GM12878 (cell line): ENCODE measurements at places on chromosomes 1 and 21. TPM values are rescaled to one million over a fixed set of nuclear protein-coding genes. Genes with fewer than 3 reads are reported as not detected.

GRCh38 chr1:167510244-167510643, 8.1 kb downstream of the CD247 start:
- H3K4me1 ChIP-seq, result no peaks in the 10 kb centered on the region
- no peaks in the 10 kb centered on the region; the same call in 1 of the 2 replicates for H3K27me3 ChIP-seq
- no peaks in the 10 kb centered on the region for H3K36me3 ChIP-seq
- H3K27ac ChIP-seq, result no peak overlapping the region
- DNase-seq, result no peak
- H3K4me3 ChIP-seq, result no peak overlapping the region

GRCh38 chr1:85464497-85465098, 361 bp downstream of the DDAH1 start:
- no peaks in the 10 kb centered on the region for H3K4me1 ChIP-seq
- peaks cover 15% of the 10 kb centered on the region for H3K27me3 ChIP-seq
- H3K27ac ChIP-seq, result no peak overlapping the region
- no peak for DNase-seq

GRCh38 chr1:230110971-230111370, 43.9 kb downstream of the GALNT2 start:
- DNase-seq, result no peak
- H3K27ac ChIP-seq, result no peak overlapping the region
- peaks cover 4% of the 10 kb centered on the region for H3K36me3 ChIP-seq
- H3K27me3 ChIP-seq, result no peaks in the 10 kb centered on the region
- peaks cover 48% of the 10 kb centered on the region for H3K4me1 ChIP-seq
- no peak overlapping the region for H3K4me3 ChIP-seq

- no peak overlapping the region for H3K27ac ChIP-seq
- no peak overlapping the region for H3K4me3 ChIP-seq
- no peaks in the 10 kb centered on the region for H3K4me1 ChIP-seq
- no peak for DNase-seq
- no peaks in the 10 kb centered on the region for H3K36me3 ChIP-seq
Measured at GRCh38 chr1:222522105-222522915, 25.6 kb downstream of the HHIPL2 start.

The EPHA2 gene
- total RNA-seq, result 0.32 and 0.51 TPM in 2 replicates

The TTC22 gene
- total RNA-seq, result 4.2 and 5.1 TPM in 2 replicates

DNA sequence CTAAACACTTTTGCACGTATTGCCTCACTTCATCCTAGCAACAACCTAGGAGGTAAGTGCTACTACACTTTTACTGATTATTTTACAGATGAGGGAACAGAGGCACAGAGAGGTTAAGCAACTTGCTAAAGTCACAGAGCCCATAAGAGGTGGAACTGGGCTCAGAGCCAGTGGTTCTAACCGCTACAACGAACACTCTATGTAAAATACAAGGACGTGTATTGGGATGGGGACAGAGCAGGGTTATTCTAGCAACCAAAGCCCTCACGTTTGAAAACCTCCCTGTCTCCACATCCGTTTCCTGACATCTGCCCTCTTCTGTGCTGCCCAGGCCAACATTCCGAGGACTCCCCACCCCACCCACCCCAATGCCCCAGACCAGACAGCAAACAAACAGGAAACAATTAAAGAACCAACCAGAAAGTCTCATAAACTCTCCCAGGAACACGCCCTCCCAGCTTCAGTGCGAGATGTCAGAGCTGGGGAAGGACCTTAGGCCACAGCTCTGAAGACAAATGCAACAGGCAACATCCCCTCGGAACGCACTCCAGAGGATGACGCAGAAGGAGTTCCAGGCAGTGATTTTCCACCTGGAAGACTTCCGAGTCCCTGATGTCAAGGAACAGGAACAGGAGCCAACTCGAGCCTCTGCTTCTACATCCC, 41.1 kb downstream of the GLIS1 start:
- H3K27ac ChIP-seq, result no peak overlapping the region
- no peak overlapping the region for H3K4me3 ChIP-seq
- no peaks in the 10 kb centered on the region; the same call in 1 of the 2 replicates for H3K27me3 ChIP-seq
- H3K4me1 ChIP-seq, result no peaks in the 10 kb centered on the region

The PFKFB2 gene
- 0.95 and 1.9 TPM in 2 replicates for total RNA-seq

DNA sequence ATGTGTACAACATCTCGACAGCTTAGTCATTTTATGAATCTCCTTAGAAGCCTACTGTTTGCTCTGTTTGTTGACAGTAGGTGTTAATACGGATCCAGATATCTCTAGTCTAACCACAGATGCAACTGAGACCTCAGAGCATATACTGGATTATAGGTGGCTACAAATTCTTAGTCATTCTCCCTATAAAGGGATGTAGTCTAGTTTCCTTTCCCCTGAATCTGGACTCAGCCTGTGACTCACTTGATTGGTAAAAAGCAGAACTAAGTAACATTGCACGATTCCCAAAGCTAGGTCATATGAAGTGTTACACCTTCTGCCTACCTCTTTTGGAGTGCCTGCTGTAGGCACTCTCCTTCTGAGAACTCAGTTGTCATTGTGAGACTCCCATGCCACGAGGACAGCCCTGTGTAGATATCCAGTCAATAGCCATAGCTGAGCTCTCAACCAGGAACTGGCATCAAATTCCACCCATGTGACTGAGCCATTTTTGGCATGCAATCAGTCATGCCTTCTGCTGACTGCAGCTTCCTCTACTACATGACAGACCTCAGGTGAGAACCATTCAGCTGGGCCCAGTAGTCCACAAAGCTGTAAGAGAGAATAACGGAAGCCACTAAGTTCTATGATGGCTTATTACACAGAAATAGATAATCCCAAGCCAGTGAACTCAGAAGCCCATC, 135.9 kb upstream of the CHRM3 start:
- no peaks in the 10 kb centered on the region for H3K36me3 ChIP-seq
- H3K27me3 ChIP-seq, result no peaks in the 10 kb centered on the region
- H3K27ac ChIP-seq, result no peak overlapping the region
- no peaks in the 10 kb centered on the region for H3K4me1 ChIP-seq
- no peak for DNase-seq
- no peak overlapping the region for H3K4me3 ChIP-seq

The KRTAP10-4 gene
- not detected in 2 replicates for total RNA-seq

DNA sequence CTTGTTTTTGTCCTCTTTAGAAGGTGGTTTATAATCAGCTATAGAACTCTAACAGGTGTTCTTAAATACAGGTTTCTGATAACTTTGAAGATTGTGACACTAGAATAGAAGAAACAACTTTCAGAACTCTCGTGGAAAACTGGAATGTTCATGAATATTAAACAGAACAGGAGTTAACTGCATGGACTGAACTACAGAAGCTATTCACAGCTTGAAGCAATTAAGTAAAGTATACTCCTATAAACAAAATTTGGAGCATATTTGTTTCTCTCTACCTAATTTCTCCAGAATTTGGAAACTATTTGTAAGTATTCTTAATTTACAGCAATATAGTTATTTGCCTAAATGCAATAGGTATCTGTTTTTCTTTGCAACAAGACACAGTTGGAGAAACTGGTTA, 824.8 kb downstream of the ADGRL2 start:
- no peaks in the 10 kb centered on the region for H3K4me1 ChIP-seq
- no peaks in the 10 kb centered on the region for H3K27me3 ChIP-seq
- H3K4me3 ChIP-seq, result no peak overlapping the region
- no peak overlapping the region for H3K27ac ChIP-seq
- H3K36me3 ChIP-seq, result no peaks in the 10 kb centered on the region
- no peak for DNase-seq

The CXADR gene
- total RNA-seq, result 0.11 and 0.13 TPM in 2 replicates

The CLDN8 gene
- not detected in 2 replicates for total RNA-seq

GRCh38 chr1:233032916-233033315, 82.5 kb downstream of the NTPCR start:
- no peaks in the 10 kb centered on the region for H3K36me3 ChIP-seq
- H3K27me3 ChIP-seq, result no peaks in the 10 kb centered on the region
- no peak overlapping the region for H3K27ac ChIP-seq
- H3K4me3 ChIP-seq, result no peak overlapping the region
- DNase-seq, result no peak

The FMO4 gene
- 0.32 and 0.72 TPM in 2 replicates for total RNA-seq

The PRDM16 gene
- total RNA-seq, result 0.03 and 0.27 TPM in 2 replicates

The CD48 gene
- 311 and 323 TPM in 2 replicates for total RNA-seq

DNA sequence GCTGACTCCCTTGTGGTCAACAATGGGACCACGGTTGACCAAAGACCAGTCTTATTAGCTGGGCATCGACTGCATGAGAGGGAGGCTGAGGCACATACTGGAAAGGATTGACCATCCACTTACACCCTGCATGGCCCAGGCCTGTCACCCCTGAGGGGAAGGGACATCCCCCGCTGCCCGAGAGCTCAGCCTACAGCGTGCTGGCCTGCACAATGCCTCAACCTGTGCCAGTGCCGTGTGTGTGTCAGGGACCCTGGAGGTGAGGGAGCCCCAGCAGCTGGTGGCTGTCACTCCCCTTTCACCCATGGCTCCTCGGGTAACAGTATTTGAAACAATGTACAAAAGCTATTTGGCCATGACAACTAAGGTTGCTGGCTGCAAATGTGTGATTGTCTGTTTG, 67.3 kb downstream of the SLC35F3 start:
- no peak overlapping the region for H3K4me3 ChIP-seq
- no peaks in the 10 kb centered on the region for H3K27me3 ChIP-seq

- H3K36me3 ChIP-seq, result no peaks in the 10 kb centered on the region
- peaks cover 16% of the 10 kb centered on the region for H3K4me1 ChIP-seq
- peak overlapping the region; percentile 5; the same call in 1 of the 2 replicates for H3K4me3 ChIP-seq
- H3K27ac ChIP-seq, result peak overlapping the region; percentile 35
Measured at GRCh38 chr1:25128121-25128621, 104.1 kb downstream of the SYF2 start.

The OR2L8 gene
- total RNA-seq, result not detected in 2 replicates

The DPH2 gene
- 58.0 and 60.1 TPM in 2 replicates for total RNA-seq

- H3K36me3 ChIP-seq, result no peaks in the 10 kb centered on the region
- no peaks in the 10 kb centered on the region for H3K27me3 ChIP-seq
- H3K27ac ChIP-seq, result no peak overlapping the region
- no peaks in the 10 kb centered on the region; the same call in 1 of the 2 replicates for H3K4me1 ChIP-seq
- H3K4me3 ChIP-seq, result no peak overlapping the region
- no peak for DNase-seq
Measured at GRCh38 chr21:46179708-46180078, 4.6 kb downstream of the SPATC1L start.

DNA sequence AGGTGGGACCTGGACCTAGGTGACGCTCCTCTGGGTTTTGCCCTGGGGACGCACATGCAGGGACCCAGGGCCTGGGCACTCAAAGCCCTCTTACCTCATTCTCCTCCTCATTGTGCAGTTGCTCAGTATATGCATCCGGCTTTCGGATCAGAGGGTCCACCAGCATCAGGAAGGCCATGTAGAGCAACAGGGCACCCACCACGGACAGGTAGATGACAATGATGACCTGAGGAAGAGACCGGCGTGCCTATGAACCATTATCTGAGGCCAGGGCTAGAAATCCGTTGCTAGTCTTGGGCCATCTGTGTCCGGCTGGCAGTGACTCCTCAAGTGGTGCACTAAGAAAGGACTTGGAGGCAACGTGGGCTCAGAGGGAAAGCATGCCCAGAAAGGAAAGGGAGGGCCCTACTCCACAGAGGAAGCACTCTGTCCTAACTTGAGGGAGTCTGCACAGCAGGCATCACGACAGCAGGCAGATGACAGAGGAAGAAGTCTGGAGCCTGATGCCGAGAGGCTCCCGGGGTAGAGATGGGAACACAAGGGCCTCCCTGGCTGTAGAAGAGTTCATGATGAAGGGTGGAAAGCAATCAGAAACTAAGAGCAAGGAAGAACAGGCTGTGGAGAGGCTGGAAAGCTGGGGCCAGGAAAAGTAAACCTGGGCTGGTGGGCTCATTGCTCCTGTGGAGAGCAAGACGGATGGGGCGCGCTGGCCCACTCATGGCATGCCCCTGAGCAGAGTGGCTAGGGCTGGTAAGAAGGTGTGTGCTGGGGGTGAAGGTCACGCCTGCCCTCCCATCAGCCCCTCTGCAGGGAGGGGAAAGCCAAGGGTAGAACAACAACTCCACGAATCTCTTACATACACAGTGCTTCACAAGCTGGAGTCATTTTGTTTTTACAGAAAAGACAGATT, 10.3 kb downstream of the TMEM9 start:
- no peaks in the 10 kb centered on the region for H3K4me1 ChIP-seq
- no peak overlapping the region for H3K4me3 ChIP-seq
- H3K27ac ChIP-seq, result no peak overlapping the region

The CDC20 gene
- total RNA-seq, result 192 and 205 TPM in 2 replicates

DNA sequence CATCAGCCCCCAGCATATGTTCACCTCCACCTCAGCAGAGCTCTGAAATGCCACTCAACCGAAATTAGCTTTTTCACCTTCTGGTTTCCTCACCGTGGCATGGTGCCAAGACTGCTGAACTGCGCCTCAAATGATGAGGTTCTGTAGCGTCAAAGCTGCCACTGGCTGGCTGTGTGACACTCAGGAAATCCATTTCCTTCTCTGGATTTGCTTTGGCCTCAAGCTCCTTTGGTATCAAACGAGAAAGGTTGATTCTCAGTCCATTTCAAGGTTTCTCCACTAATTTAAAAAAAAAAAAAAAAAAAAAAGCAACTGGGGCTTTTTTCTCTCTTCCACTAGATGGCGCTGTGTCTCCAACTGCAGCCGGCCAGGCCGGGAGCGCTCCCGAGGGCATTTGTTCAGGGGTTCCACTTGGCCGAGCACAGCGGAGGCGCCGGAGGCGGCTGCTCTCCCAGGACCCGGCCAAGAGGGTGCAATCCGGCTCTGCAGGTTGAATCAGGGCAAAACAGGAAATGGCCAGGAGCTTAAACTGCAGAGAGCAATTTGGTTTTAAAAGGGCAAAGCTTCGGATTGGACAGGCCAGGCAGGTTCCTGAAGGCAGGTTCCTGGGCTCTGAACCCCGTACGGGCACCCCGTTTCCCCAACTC, 26.5 kb upstream of the PLA2G2C start:
- H3K4me1 ChIP-seq, result no peaks in the 10 kb centered on the region; the same call in 1 of the 2 replicates
- H3K4me3 ChIP-seq, result no peak overlapping the region
- H3K27me3 ChIP-seq, result peaks cover 10% of the 10 kb centered on the region

- H3K4me3 ChIP-seq, result no peak overlapping the region
- H3K36me3 ChIP-seq, result no peaks in the 10 kb centered on the region; the same call in 1 of the 2 replicates
- peak; percentile 20 for DNase-seq
- no peak overlapping the region for H3K27ac ChIP-seq
- H3K27me3 ChIP-seq, result no peaks in the 10 kb centered on the region
- H3K4me1 ChIP-seq, result peaks cover 3% of the 10 kb centered on the region
Measured at GRCh38 chr21:42833439-42833815, 45.9 kb downstream of the WDR4 start.

The SLAMF9 gene
- not detected in 2 replicates for total RNA-seq

DNA sequence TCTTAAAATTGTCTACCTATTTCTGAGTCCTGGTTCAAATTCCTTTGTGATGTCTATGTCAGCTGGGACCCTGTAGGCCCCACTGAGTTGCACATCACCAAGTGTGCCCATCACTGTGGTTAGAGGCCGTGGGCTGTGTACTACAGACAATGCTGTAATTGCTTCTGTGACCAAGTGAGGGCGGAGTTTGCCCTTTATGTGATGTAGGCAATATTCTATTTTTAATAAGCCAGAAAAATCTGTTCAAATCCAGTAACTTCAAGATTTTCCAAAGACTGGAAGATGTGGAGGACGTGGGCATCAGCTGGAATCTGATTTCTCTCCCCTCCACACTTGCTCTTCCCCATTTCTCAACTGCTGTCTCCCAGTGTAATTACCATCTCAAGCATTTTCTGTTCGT, 215.4 kb downstream of the PBX1 start:
- H3K27me3 ChIP-seq, result no peaks in the 10 kb centered on the region
- no peak overlapping the region for H3K4me3 ChIP-seq
- H3K27ac ChIP-seq, result no peak overlapping the region
- H3K4me1 ChIP-seq, result no peaks in the 10 kb centered on the region
- no peaks in the 10 kb centered on the region for H3K36me3 ChIP-seq
- DNase-seq, result no peak

GRCh38 chr1:46691997-46692790, 20.5 kb downstream of the TEX38 start:
- H3K36me3 ChIP-seq, result peaks cover 41% of the 10 kb centered on the region
- H3K4me1 ChIP-seq, result no peaks in the 10 kb centered on the region
- DNase-seq, result no peak
- no peak overlapping the region for H3K27ac ChIP-seq
- H3K27me3 ChIP-seq, result no peaks in the 10 kb centered on the region

The REG4 gene
- total RNA-seq, result not detected in 2 replicates

The SLC16A4 gene
- total RNA-seq, result not detected in 2 replicates
